ENCODE measurements at places on chromosomes 6 and 20.
A peak's percentile ranks its signal among the peaks of the same experiment; 100 is the strongest.

DNA sequence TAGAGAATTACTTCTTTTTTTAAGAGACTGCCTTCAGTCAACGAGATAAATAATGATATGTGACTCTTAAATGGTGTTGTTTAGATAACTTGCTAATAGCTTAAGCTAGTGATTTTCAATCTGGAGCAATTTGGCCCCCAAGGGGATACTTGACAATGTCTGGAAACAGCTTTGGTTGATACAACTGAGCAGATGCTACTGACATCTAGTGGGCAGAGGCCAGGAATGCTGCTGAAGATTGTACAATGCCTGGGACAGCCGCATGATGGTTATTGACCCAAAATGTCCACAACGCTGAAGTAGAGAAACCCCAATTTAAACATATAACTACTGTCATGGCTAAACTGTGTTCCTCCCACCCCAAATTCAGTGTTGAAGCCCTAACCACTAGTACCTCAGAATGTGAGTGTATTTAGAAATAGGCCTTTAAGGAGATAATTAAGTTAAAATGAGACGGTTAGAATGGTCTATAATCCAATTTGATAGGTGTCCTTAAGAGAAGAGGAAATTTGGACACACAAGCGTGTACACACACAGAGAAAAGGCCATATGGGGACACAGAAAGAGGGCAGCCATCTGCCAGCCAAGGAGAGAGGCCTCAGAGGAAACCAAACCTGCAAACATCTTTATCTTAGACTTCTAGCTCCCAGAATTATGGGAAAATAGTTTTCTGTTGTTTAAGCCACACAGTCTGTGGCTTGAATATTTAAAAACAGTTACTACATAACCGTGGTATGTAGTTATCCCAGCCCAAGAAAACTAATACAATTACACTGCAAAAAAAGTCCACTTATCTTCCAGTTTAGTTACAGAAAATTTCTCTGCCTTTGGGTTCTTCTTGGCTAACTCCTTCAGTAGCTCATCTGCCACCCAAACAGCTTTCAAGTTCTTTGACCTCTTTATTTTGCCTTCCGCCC lies 22.2 kb downstream of the RWDD2A start:
- H3K36me3 ChIP-seq: no peaks in the 10 kb centered on the region
- no peak overlapping the region for H3K27ac ChIP-seq
- DNase-seq: peak; percentile 65
- no peaks in the 10 kb centered on the region for H3K4me1 ChIP-seq

GRCh38 chr6:1702580-1703051 lies 92.9 kb downstream of the FOXC1 start:
- H3K4me1 ChIP-seq: peaks cover 3% of the 10 kb centered on the region
- no peak overlapping the region for H3K27ac ChIP-seq
- DNase-seq: no peak
- H3K27me3 ChIP-seq: no peaks in the 10 kb centered on the region

DNA sequence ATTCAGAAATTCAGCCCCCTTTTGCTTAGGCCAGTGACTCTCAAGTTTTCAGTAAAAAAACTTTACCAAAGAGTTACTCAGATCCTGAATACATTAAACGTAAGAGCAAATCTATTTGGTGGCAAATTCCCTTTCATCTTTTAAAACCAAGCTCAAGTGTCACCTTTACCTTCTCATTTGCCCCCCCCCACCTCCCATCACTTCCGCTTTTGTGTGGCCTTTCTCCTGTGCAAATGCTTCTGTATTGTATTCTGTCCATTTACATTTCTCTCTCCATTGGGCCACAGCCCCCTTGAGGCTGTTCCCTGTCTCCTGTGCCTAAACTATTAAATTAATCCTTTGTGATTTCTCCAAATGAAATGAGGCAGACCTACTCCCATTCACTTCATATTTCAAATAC lies 1.9 kb downstream of the NOL7 start:
- H3K27ac ChIP-seq: peak overlapping the region; percentile 33
- H3K27me3 ChIP-seq: no peaks in the 10 kb centered on the region
- peaks cover 47% of the 10 kb centered on the region for H3K4me1 ChIP-seq
- peaks cover 23% of the 10 kb centered on the region for H3K36me3 ChIP-seq
- H3K4me3 ChIP-seq: peak overlapping the region; percentile 92

DNA sequence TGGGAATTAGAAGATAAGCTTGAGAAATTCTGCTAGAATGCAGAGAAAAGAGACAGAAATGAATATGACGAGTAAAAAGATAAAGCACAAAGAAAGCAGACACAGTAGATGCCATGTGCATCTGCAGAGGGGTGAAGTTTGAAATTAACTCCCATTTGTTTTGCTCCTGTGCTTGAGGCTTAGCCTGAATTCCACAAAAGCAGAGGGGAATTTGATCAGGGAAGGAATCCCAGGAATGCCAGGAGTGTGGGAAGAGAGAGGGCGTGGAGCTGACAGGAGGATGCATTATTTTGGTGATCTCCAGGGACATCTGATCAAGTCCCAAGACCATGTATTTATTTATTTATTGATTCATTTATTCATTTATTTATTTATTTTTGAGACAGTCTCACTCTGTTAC lies 55.6 kb downstream of the SLC22A1 start:
- no peaks in the 10 kb centered on the region for H3K36me3 ChIP-seq
- H3K4me3 ChIP-seq: no peak overlapping the region
- DNase-seq: no peak
- H3K27ac ChIP-seq: no peak overlapping the region
- H3K27me3 ChIP-seq: peaks cover 5% of the 10 kb centered on the region
- H3K4me1 ChIP-seq: no peaks in the 10 kb centered on the region

DNA sequence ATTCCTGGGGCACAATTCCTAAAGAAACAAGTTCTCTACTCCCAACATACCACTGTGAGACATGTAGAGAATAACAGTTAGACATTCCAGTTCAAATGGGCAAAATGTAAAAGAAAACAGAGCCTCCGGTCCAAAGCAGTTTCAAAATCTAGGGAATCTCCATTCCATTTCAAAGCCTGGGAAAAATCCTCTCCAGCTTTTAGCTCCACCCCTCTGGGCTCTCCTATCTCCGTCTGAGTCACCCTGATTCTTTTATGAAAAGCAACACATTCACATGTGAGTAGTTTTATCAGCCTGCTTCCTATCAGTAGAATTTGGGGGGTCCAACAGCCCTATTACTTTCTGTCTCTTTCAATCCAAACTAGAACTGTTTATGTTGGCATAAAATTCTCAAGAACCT lies 3.7 kb downstream of the CSNK2A1 start:
- H3K36me3 ChIP-seq: peaks cover 57% of the 10 kb centered on the region
- H3K27me3 ChIP-seq: no peaks in the 10 kb centered on the region
- DNase-seq: no peak
- H3K4me3 ChIP-seq: no peak overlapping the region
- H3K4me1 ChIP-seq: peaks cover 76% of the 10 kb centered on the region

DNA sequence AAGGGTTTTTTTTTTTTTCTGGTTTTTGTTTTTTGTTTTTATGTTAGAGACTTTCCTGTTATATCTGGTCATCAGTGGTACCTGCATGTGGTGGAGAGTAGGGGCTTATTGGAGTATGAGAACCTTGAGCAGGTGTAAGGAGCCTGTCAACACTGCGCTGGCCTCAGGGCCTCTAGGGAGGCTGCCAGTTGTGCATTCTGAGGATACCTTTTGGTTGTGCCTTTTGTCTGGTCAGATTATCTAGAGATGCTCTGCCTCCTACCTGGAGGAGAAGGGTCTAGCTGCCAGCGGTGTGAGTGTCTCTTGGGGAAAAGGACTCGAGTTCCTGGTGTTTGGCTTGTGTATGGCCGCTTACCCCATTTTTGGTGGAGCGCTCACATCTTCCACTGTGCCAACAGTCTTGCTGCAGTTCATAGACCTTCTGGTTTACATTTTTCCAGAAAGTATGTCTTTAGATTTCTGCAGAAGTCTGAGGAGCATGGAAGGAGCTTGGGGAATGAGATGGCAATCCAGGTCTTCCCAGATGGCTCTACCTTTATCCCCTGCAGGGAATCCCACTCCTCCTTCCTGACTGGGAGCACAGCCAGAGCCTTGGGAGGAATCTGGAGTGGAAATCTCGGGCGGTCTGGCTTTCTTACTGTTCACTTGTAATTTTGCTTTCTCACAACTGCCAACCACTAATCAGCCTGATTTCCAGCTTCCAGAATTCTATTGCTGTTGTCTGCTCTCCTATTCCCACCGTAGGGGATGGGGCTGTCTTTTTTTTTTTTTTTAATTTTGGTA lies 49.9 kb downstream of the PTPN1 start:
- no peak for DNase-seq
- H3K36me3 ChIP-seq: peaks cover 53% of the 10 kb centered on the region
- H3K27me3 ChIP-seq: no peaks in the 10 kb centered on the region
- H3K4me1 ChIP-seq: peaks cover 50% of the 10 kb centered on the region
- no peak overlapping the region for H3K4me3 ChIP-seq
- H3K27ac ChIP-seq: no peak overlapping the region

GRCh38 chr6:38404355-38404754 lies 235.4 kb downstream of the BTBD9 start:
- H3K27me3 ChIP-seq: no peaks in the 10 kb centered on the region
- DNase-seq: no peak
- no peaks in the 10 kb centered on the region for H3K36me3 ChIP-seq
- H3K4me3 ChIP-seq: no peak overlapping the region
- H3K4me1 ChIP-seq: peaks cover 5% of the 10 kb centered on the region

GRCh38 chr20:41222703-41223102 lies 85.4 kb downstream of the PLCG1 start:
- no peaks in the 10 kb centered on the region for H3K36me3 ChIP-seq
- H3K4me1 ChIP-seq: no peaks in the 10 kb centered on the region
- DNase-seq: no peak
- no peak overlapping the region for H3K4me3 ChIP-seq
- no peak overlapping the region for H3K27ac ChIP-seq

GRCh38 chr20:19658137-19658536 lies 99.9 kb upstream of the RIN2 start:
- H3K27me3 ChIP-seq: peaks cover 4% of the 10 kb centered on the region
- no peak overlapping the region for H3K27ac ChIP-seq
- peaks cover 1% of the 10 kb centered on the region for H3K4me1 ChIP-seq
- no peak for DNase-seq
- no peaks in the 10 kb centered on the region for H3K36me3 ChIP-seq

DNA sequence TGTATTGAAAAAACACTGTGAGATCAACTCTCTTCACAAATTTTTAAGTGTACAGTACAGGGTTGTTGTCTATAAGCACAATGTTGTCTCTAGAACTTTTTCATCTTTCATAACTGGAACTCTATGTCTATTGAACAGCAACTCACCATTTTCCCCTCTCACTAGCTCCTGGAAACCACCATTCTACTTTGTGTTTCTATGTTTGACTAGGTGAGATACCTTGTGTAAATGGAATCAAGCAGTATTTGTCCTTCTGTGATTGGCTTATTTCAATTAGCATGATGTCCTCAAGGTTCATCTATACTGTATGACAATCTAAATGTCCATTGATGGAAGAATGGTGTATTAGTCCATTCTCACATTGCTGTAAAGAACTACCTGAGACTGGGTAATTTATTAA lies 210.1 kb upstream of the FUT9 start:
- H3K27ac ChIP-seq: no peak overlapping the region
- DNase-seq: no peak
- no peaks in the 10 kb centered on the region for H3K4me1 ChIP-seq
- no peaks in the 10 kb centered on the region for H3K27me3 ChIP-seq
